HEK293T (cell line): ENCODE measurements at places on chromosomes 7 and 10.

GRCh38 chr10:91418416-91418815, 8.3 kb downstream of the HECTD2 start:
- DNase-seq = no peak

DNA sequence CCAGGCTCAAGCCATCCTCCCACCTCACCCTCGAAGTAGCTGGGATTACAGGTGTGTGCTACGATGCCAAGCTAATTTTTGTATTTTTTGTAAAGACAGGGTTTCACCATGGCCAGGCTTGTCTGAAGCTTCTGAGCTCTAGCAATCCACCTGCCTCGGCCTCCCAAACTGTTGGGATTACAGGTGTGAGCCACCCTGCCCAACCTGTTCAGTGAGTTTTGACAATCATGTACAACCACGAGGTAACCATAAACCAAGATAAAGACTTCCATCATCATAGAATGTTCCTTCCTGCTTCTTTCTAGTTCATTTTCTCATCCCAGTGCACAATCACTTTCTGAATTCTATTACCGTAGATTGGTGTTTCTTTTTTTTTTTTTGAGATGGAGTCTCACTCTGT, 30.5 kb upstream of the MKRN1 start:
- DNase-seq = no peak

GRCh38 chr7:41655426-41655825, 47.5 kb downstream of the INHBA start:
- DNase-seq = no peak

DNA sequence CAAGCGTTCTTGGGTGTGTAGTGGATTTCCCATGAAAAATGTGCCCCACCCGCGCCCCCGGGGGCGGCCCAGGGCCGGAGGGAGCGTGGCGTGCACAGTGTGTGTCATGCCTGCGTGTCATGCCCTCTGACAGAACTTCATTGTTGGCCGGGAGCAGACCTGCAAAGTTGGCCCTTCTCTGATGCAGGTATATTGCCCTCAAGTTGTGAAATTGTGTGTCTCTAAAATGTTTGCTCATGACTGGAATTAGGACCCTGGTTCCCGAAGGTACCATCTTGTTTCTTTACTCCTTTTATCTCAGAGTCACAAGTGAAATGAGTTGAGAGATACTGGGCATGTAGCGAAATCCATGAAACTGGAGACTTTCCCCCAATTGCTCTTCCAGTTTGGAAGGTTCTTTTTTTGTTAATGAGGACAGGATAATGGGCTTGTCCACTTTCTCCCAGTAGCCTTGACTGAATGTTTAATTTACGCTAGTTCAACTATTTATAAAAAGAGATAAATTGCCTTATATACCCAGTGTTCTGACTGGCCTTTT, 26.2 kb downstream of the ADK start:
- DNase-seq = peak; percentile 16

DNA sequence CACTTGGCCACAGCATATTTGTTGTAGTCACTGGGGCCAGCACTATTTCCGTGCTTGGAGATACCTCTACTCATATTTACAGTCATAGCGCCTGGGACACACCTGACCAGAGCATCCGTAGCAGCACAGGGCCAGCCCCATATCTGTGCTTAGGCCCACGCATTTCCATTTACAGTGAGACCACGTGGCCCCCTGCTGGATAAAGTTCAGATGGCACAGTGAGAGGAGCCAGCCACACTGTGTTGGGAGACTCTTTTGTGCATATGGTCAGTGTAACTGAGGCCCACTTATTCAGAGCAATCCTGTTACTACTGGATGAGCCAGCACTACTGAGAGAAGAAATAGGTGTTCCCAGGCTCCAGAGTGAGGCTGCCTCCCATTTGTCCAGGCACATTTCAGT, 455.3 kb downstream of the REEP3 start:
- DNase-seq = peak; percentile 62

GRCh38 chr7:107355616-107356015, 114.2 kb upstream of the GPR22 start:
- no peak for DNase-seq

DNA sequence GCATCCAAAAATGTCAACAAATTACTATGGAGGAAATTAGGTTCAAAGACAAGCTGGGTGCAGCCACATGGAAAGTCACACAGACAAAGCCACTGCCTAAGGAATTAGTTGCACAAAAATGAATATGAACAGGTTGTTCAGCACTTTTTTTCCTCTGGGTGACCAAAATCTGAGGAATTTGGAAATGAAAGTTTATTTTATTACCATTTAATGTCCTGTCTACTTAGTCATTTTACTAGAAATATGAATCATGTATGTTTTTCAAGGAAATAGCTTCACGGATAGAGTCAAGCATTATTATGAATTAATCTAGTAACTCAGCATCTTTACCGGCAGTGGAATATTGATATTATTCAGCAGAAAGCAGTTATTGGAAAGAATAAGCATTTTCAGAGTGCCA, 106.3 kb downstream of the ANK3 start:
- no peak for DNase-seq

GRCh38 chr7:27960415-27960814, 220.2 kb downstream of the JAZF1 start:
- DNase-seq = no peak

- no peak for DNase-seq
These were observed 8.3 kb downstream of the NEBL start for GRCh38 chr10:20888620-20889330.

DNA sequence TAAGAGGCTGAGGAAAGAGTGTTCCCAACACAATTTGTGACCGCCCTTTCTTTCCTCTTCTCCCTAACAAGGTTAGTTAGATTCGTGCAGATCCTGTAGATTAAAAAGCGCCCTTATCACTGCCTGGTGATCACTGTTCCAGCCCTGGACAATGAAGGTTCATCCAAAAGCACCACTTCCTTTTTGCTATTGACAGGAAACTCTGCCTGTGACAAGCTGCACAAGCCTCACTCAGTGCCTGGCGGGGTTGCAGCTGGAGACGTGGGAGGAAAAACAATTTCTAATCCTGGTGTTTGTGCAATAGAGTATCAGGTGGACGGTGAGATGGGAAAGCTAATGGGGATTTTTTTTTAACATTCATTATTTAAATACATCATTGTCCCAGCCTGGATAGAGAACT, 105.9 kb upstream of the CAV2 start:
- DNase-seq = no peak

DNA sequence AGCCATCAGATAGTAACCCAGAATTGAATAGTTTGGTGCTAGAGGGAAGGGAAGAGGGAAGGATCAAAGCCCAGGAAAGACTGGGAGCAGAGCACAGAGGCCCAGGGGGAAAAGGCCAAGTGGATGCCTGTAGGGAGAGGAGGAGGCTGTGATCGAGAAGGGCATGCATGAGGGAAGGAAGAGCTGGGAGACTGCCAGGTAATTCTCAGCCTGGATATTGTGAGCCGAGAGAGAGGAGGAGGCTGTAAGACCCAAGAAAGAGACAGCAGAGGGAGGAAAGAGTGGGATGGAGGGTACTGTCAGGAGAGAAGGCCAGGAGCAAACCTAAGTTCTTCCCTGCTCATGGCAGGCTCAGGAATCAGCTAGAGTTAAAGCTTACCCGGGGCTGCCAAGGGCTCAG, 178.2 kb downstream of the CCDC3 start:
- no peak for DNase-seq

DNA sequence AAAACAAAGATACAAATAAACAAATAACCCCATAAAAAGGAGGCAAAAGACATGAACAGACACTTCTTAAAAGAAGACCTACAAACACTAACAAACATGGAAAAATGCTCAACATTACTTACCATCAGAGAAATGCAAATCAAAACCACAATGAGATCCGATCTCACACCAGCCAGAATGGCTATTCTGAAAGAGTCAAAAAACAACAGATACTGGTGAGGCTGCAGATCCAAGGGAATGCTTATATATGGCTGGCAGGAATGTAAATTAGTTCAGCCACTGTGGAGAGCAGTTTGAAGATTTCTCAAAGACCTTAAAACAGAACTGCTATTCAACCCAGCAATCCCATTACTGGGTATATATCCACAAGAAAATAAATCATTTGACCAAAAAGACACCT, 80.4 kb upstream of the NRP1 start:
- no peak for DNase-seq

- no peak for DNase-seq
These were observed 218.8 kb downstream of the GPR158 start for GRCh38 chr10:25393621-25394020.

GRCh38 chr7:99331002-99331401, 5.3 kb downstream of the ARPC1A start:
- DNase-seq = no peak

GRCh38 chr10:28326516-28327490, 23.9 kb upstream of the MPP7 start:
- no peak for DNase-seq

- DNase-seq = no peak
These were observed 97.4 kb upstream of the DIP2C start for GRCh38 chr10:786633-787474.

DNA sequence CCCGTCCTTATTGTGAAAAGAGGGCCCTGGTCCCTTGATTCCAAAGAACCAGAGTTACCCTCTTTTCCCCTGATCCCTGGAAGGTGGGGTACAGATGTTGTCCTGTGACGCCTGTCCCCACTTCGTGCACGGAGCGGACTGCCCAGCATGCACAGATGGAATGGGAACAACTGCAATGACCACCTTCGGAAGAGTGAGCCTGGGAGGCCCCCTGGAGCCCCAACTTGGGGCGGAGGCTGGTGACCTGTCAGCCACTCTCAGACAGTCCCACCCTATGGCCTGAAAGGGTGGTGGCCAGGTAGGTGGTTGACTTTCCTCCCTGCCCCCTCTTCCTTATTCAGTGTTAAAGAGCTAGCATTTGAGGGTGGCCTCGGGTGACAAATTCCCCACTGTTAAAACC, 196.6 kb upstream of the GALNT17 start:
- no peak for DNase-seq
